ENCODE measurements at places on chromosomes 16 and 17.

DNA sequence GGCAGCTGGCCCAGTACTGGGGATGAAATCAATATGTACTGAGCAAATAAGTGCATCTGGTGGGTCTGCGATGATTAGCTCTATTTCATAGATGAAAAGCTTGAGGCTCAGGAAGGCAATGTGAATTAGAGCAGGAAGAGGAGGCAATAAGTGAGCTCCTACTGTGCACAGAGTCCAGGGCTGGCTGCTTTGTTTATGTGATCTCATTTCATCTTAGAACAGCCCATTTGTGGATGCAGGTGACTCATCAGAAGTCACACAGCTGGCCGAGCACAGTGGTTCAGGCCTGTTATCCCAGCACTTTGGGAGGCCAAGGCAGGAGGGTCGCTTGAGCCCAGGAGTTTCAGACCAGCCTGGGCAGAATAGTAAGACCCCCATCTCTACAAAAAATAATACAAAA is 7.1 kb downstream of the TMEM114 start:
- DNase-seq, result no peak

DNA sequence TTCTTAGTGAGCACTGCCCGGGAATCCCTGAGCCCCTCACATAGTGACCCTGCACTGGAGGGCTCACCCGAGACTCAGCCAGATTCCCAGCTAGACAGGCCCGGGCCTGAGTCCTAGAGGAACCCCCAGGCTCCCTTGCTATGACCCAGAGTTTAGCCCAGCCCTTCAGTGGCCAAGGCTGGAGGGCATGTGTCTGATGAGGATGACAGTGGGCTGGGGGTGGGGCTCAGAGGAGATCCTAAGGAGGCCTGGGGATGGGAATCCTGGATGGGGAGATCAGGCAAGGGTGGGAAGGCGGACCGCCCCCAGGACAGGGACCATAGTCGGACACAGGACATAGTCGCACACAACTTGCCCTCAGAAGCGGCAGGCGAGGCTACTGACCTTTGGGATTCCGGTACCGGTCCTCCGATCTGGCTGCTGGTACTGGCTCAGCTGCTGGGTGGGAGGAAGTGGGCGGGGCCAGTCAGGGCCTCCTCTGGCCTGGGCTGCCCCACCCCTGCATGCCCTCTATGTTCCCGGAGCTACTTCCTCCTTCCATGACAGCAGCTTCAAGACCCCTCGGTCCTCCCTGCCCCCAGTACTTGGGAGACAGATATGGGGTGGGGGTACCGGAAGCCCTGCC is 1.1 kb downstream of the CD79B start:
- no peak for DNase-seq

DNA sequence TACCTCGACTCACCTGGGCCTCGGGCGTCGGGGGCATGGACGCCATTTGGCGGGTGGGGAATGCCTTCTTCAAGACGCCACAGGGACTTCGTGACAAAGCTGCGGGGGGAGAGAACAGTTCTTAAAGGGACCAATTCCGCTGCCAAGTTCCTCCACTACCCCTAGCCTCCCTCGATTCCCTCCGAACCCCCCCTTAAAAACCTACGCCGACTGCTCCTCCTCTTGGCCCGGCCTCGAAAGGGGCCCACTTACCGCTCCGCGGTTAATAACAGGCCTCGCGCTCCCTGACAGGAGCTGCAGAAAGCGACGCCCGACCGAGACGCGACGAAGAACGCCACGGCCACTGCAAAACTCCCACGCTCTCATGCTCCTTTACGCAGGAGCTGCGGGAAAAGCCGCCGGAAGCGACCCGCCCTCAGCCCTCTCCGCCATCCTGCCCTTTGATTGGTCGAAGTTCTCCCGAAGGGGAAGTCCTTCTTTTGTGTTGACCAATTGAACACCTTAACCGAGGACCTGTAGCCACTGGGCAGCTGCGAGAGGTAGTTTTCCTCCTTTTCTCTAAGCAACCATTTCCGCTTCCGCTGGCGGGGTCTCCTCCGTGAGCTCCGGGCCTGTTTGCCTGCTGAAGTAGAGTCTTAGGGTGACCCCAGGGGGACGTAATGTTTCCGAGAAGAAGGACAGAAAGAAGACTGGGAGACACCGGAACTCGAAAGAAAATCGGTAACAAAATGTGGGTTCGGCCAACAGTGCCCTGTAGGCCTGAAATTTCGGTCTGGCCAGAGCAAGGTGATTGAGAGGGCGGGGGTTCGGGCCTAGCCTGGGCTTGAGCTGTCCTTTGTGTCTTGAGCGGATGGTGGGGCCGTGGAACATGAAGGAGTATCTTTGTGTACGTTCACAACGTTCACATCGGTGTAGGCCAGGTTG is at the start of the genes NAA60 and ZNF597:
TSS of gene NAA60 (plus strand) at position 573 of the 924 bp plus-strand sequence. CDS start 32,548 bp downstream, outside the sequence.
TSS of gene ZNF597 (minus strand) at position 397 of the 924 bp plus-strand sequence. CDS start at position 46, 351 bp downstream.
- DNase-seq, result peak; percentile 95

DNA sequence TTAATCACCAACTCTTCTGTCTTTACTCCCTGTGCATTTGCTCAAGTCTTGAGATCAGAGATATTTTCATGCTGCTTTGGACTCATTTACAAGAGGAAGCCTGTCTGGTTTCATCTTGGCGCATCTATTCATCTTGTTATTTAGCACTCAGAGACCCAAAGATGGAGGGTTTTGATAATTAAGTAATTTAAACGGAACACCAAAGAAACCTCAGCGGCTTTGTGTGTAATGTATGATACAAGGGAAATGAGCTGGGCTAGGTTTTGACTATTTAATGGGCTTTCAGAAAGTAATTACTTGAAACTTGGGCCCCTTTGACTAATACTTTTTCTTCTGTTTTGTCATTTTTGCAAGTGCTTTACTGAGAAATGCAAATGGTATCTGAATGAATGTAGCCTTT is 66.2 kb upstream of the CACNG3 start:
- no peak for DNase-seq

- DNase-seq, result no peak
Measured at GRCh38 chr16:85243308-85243707, 131.0 kb upstream of the CIBAR2 start.

GRCh38 chr17:19619705-19620325 is 28.7 kb upstream of the ALDH3A2 start:
- DNase-seq, result no peak

GRCh38 chr16:26963109-26963508 is 103.6 kb upstream of the C16orf82 start:
- DNase-seq, result peak; percentile 64

DNA sequence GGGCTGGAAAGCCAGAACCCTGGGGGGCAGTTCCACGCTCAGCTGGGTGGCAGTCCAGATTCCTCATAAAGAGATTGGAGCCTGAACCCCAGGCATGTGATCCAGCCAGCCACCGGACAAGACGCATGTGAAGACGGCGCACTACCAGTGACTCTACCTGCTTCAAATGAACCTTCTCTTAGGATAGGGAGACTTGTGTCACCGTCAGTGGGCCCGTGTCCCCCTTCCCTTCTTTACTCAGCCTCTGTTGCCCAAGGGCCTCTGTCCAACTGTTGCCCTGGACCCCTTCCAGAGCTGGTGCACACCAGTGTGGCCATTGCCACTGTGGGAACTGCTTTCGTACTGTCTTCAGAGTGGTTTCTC is 18.2 kb downstream of the CLUAP1 start:
- DNase-seq, result no peak

GRCh38 chr16:27505297-27506236 is 44.1 kb downstream of the GTF3C1 start:
- no peak for DNase-seq

DNA sequence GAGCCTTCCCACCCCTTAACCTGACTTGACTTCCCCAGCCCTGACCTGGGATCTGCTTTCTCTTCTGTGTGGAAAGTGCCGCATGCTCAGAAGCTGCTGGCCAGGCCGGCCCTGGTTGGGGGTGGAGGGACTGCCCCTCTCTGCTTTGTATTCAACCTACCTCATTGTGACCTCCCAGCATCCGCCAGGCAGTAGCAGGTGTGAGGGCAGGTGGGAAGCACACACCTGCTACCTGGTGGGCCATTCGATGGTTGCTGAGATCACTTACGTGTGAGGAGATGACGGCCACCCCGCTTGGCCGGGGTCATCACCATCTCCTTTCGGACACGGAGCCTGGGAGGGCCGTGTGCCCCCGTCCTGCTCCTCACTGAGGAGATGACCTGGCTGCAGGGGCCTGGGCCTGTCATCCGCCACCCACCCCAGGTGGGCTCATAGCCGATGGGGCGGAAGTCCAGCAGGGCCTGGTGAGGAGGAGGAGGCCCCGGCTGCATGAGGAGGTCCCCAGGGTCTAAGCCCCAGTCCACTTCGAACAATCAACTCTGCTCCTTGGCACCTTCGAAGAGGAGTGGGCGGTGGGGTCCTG is 7.1 kb downstream of the CPNE7 start:
- DNase-seq, result no peak

DNA sequence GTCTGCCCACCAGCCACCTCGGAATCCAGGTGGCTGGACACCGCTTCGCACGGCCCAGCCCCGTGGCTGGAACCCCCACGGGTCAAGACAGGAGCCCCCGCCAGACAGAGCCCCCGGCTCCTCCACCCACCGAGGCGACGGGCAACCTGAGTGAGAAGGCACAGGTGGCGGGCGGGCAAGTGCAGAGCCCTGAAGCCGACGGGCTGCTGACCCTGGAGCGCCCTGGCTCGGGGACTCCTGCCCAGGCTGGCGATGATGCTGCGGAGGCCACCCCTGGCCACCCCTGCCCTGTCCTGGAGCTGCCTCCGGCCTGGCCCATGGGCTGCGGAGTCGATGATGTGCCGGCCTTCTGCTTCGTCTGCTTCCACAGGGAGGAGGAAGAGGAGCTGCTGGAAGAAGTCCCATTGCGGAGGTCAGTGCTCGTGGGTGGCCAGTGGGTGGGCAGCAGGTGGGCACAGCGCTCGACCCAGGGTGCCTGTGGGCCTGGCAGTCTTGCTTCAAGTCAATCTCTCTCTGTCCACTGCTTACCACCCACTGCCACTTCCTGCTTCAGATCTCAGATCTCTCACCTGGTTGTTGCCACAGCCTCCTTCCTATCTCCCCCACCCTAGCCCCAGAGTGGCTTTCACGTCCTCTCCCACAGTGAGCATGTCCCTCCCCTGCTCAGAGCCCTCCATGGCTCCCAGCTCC is 33.1 kb upstream of the SBK1 start:
- no peak for DNase-seq

DNA sequence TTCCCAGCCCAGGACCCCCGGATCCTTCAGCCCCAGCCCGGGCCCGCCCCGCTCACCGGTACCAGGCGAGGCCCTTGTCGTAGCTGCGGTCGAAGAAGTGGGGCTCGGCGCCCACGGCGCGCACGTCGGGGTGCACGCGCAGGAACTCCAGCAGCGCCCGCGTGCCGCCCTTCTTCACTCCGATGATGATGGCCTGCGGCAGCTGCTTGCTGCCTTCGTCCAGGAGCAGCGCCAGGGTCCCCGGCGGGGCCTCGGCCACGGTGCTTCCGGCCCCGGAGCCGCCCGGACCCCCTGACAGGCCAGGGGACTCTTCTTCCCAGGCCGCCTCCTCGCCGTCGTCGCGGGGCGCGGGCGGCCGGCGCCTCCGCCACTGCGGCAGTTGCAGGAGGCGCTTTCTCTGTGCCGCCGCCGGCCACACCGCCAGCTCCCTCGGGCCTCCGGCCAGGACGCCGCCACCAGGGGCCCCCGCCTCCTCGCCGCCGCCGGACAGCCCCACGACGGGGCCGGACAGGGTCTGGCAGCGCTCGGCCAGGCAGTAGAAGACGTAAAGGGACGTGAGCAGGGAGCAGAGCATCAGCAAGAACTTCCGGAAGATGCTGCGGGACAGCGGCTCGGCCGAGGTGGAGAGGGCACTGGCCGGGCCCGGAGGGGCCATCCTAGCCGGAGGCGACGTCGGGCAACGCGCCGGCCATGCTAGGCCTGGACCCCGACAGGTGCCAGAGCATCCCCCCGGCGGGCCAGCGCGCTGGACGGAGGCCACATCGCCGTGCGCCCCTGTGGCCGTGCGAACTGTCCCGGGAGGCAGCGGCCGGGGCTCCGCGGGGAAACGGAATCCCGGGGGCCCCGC is 1.0 kb downstream of the HS3ST3A1 start:
- DNase-seq, result no peak

DNA sequence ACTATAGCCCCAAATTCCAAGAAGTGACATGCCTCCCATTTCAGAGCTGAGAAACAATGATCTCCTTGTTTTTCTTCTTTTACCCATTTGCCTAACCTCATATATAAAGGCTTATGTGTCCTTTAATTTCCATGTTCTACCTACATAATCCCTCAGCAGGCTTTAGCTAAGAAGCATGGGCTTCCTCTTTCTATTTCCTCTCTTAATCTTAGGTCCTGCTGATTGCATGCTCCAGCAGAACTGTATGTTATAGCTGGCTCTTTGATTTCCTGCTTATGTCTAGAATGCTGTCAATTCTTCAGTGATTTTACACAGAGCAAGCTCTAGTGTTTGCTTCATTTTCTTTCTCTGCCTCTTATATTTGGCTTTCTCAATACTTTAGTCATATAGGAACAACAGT is 151.7 kb upstream of the COX10 start:
- DNase-seq, result no peak

- no peak for DNase-seq
Measured at GRCh38 chr16:58366247-58367031, 25.8 kb upstream of the GINS3 start.

- DNase-seq, result no peak
Measured at GRCh38 chr17:44501866-44502375, 1.3 kb downstream of the GPATCH8 start.

DNA sequence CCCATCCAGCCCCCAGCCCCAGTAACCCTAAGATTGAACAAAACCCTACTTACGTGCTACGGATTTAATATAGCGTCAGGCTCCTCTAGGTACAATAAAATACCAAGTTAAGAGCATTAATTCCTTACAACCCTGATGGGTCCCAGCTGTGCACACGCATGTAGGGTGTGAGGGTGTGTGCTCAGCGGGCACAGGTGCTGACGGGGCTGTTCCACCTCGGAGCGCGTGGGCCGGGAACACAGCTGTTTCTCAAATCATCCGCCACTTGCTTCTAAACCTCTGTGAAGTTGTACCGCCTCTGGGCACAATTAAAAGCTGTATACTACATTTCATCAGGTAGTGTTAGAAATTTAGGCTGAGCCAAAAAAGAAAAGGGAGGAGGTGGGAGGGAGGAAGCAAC is 478.6 kb downstream of the MAF start:
- DNase-seq, result no peak

DNA sequence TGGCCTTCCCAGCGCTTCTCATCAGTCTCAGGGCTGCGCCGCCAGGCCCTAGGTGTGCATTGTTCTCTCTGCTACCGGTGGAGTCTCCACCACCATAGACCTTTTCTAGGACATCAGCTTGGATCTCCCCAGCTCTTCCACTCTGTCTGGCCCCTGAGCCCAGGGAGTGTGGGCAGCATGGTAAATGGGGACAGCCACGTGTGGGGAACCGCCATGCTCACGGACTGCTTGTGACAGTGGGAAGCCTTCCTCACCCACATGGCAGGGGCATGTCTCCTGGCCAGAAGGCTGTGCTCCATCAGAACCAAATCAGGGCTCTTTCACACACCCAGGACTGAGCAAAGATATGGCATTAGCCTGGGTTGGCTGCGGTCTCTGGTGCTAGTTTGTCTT is 51.3 kb downstream of the TNFRSF13B start:
- no peak for DNase-seq

GRCh38 chr17:14269473-14269872 is 31.4 kb upstream of the HS3ST3B1 start:
- no peak for DNase-seq

GRCh38 chr16:79757163-79757562 is 156.6 kb upstream of the MAF start:
- no peak for DNase-seq
